ENCODE measurements at places on chromosomes 7 and 10. TPM values are rescaled to one million over a fixed set of nuclear protein-coding genes. Genes with fewer than 3 reads are reported as not detected.

The CCL24 gene
- total RNA-seq: not detected

The SNCG gene
- total RNA-seq: 2.8 TPM

The MYH16 gene
- not detected for total RNA-seq

The TRUB1 gene
- total RNA-seq: 42.3 TPM

The IDI2 gene
- not detected for total RNA-seq

The GNGT1 gene
- total RNA-seq: not detected

The ZNF107 gene
- 16.9 TPM for total RNA-seq

The DPYSL4 gene
- 69.5 TPM for total RNA-seq

The ZNF736 gene
- total RNA-seq: 81.1 TPM

The CAMK2B gene
- 94.5 TPM for total RNA-seq

The ADCY1 gene
- total RNA-seq: 286 TPM

Measured in parietal lobe (tissue), 2 donors.